Fibroblast of skin of back (primary cell): ENCODE measurements at places on chromosomes 16 and 17.
A peak's percentile ranks its signal among the peaks of the same experiment; 100 is the strongest.

DNA sequence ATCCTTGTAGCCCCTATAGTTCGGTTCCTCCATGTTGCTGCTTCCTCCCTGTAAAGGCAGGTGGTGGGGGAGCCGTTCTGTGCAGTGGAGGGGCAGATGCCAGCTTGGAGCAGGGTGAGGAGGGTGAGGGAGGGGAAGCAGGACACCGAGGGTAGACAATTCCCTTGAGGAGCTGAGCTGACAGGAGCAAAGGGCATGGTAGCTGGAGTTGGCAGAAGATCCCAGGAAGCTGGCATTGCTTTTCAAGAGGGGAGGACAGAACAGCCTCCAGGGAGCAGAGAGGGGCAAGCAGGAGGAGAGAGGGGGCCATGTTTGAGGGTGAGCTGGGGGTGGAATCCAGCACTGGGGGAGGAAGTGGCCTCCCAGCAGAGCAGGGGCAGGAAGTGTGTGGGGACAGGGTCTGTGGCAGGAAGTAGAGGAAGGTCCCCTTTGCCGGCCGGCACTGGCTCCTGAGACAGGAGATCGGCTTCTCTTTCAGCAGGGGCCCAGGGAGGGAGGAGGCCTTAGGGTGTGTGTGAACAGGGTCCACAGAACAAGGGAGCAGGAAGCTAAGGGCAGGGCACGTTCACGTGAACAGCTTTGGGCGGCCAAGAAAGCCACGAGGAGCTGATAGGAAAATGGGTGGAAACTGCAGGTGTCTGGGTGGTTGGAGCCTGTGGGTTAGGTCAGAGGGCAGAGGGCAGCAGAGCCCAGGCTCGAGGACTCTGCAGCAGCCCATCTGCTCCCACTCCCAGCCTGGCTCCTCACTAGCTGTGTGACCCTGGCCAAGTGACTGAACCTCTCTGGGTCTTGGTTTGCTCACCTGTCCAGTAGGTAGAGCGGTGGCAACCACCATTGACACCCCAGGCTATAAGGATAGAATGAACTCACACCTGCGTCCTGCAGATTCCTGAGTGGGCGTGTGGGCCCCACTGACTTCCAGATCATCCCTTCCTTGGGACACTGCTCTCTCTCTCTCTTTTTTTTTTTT lies 17.5 kb upstream of the SPNS2 start:
- no peak for DNase-seq

GRCh38 chr17:82018152-82018988 lies 4.3 kb downstream of the CENPX start:
- no peak for DNase-seq

- DNase-seq = no peak
These were observed 4.0 kb downstream of the WNK4 start for GRCh38 chr17:42784409-42784808.

- DNase-seq = peak; percentile 96
These were observed 254.6 kb downstream of the HS3ST3A1 start for GRCh38 chr17:13346996-13347762.

GRCh38 chr17:34360601-34361270 lies 2.3 kb downstream of the CCL1 start:
- no peak for DNase-seq

DNA sequence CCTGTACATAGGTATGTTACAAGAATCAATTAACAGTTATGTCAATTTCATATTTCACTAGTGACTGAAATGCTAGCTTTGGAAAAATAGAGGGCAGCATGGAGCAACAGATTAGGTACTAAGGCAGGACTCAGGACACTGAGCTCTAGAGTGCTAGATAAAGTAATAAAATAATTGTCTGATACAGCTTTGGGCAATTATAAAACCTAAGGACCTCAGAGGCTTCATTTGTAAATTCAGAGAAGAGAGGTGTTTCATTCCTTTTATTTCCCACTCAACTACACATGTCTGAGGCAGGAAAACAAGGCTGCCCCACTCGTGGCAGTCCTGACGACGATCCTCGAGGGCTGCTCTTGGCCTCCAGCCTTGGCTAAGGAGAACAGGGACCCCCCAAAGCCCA lies 81.5 kb downstream of the CA4 start:
- DNase-seq = peak; percentile 33

DNA sequence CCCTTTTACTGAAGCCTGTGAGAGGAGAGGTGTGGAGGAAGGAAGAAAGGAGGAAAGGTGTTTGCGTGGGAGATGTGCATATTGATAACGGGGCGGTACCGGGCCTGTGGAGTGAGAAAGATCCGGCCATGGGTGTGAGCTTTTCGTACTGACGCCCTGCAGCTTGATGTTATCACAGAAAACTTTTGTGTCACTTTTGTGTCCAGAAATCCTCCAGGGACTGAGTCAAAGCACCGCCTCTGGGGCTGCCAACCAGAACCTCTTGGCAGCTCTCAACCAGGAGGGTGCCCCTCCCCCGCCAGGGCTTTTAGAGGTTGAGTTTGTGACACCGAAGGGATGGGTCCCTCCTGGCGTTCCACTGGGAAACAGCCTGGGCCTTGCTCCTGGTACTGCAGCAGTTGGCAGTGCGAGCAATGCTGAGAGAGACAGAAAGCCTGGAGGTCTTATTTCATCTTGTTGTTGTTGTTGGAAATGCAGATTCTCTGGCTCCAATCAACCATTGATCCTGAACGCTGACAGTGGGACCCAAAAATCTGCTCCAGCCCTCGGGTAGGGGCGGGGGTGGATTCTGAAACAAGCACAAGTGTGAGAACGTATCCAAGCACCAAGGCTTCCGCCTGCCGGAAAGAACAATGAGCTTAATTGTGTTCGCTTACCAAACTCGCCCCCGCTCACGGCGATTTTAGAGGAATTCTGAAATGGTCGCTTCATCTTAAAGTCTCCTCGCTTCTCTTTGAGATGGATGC lies 65.0 kb downstream of the CRISPLD2 start:
- peak; percentile 13 for DNase-seq

DNA sequence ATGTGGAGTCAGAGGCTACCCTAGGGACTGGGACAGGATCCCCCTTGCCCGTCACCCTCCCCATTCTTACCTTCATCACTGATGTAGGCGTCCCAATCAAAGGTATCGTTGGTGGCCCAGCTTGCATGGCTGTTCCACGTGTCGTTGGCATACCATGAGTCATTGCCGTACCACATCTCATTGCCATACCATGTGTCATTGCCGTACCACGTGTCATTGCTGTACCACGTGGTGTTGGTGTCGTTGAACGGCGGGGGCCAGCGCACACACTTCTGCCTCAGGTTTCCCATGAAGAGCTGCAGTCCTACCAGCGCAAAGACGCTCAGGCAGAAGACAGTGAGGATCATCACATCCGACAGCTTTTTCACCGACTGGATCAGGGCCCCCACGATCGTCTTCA lies 4.8 kb downstream of the SCN4A start:
- DNase-seq = peak; percentile 17

- DNase-seq = no peak
These were observed 3.1 kb upstream of the WDR90 start for GRCh38 chr16:645852-646678.

DNA sequence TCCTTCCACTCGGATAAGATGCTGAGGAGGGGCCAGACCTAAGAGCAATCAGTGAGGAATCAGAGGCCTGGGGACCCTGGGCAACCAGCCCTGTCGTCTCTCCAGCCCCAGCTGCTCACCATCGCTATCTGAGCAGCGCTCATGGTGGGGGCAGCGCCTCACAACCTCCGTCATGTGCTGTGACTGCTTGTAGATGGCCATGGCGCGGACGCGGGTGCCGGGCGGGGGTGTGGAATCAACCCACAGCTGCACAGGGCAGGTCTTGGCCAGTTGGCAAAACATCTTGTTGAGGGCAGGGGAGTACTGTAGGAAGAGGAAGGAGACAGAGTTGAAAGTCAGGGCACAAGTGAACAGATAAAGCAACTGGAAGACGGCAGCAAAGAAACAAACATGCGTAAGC lies 12.4 kb downstream of the TP53 start:
- DNase-seq = no peak
